ENCODE measurements at places on chromosomes 12 and 14. TPM values are rescaled to one million over a fixed set of nuclear protein-coding genes. Genes with fewer than 3 reads are reported as not detected.

Gene ARMH4
- 6.4 TPM for polyA plus RNA-seq

DNA sequence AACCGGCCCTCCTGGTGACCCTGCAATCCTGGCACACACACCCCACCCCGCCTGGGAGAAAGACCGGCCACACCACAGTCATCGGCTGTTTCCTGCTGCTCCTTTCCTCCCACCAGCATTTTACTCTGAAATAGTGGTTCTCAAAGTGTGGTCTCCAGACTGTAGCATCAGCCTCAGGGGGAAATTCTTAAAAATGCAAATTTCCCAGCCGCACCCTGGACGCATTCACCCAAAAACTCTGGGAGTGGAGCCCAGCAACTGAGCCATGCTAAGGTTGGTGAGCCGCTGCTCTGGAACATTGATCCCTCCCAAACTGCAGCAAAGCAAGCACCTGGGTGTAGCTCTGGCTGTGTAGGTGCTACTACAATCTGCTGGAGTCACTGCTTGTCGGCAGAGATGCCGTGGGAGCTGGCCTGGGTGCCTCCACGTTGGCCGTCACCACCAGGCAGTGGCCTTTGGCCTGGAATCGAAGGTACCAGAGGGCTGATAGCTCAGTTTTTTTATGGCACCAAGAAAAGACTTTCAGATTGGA lies 38.4 kb upstream of the BCL2L14 start:
- no peak for DNase-seq

Gene COL2A1
- not detected for polyA plus RNA-seq

DNA sequence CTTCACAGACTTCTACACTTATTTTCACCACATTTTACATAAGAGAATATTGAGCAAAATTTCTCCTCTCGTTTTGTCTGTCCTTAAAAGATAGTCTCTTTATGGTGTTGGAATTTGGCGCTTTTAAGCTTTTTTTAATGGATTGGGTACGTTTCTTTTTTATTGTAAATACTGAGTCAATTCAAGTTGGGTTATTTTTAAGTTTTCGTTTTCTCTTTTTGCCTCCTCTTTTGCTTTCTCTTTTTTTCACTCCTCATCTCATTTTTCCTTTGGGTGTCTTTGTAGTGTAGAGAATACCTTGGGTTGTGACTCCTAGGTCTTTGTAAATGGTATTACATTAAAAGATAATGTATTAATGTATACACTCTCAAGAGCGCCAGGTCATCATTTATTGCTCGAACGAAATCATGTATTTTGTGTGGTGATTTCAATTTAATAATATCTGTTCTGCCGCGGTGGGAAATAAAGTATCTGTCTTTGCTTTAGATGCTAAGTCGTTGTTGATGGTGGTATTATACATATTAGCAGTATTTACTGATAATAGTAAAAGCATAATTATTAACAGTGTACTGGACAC lies 845 bp downstream of the TMX1 start:
- no peak for DNase-seq

Measured in AG04450 (cell line).